T-helper 2 cell treated with Interferon-gamma antibody and Interleukin-4, amounts not matched to agents 100 ng/mL and 5 ng/mL, for 36 hours (primary cell): ENCODE measurements at places on chromosomes 1 and 21. TPM values are rescaled to one million over a fixed set of nuclear protein-coding genes. Genes with fewer than 3 reads are reported as not detected.

The TNFRSF8 gene
- total RNA-seq = 36.9 and 37.6 TPM in 2 replicates

The USP25 gene
- 43.4 and 44.1 TPM in 2 replicates for total RNA-seq

The INKA2 gene
- 3.0 and 4.0 TPM in 2 replicates for total RNA-seq

The RHEX gene
- not detected in 2 replicates for total RNA-seq

The RGS8 gene
- total RNA-seq = not detected in 2 replicates

The IL19 gene
- total RNA-seq = 0.95 TPM in 1 of 2 replicates, not detected in the other
